ENCODE measurements at places on chromosomes 7 and 10.

DNA sequence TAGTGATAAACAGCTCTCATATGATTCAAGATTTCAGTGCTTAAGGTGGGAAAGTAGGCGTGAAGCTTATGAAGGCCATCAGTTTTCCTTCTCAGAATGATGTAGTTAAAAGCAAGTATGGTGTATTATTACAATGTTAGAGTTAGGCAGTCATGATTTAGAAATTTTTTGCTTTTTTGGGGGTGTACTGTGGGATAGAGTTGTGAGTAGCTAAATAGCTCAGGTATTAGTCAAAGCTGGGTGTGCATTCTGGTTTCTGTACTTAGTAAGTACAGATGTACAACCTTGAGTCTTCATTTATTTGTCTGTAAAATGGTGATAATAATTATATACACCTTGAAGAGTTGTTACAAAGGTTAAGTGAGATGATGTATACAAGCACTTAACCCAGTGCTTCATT is 52.2 kb downstream of the R3HCC1L start:
- DNase-seq = no peak

DNA sequence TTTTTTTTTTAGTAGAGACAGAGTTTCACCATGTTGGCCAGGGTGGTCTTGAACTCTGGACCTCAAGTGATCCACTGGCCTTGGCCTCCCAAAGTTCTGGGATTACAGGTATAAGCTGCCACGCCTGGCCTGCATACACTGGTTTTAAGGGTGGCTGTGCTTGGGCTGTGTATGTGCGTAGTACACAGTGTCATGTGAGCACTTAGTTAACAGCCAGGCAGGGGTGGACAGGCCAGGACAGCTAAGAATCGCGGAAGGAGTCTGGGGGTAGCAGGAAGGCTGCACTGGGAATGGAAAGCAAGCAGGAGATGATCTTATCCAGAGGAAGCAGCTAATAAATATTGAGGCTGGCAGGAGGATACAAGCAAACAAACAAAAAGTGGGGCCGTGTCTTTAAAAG is 380.0 kb upstream of the GALNT17 start:
- DNase-seq = no peak

DNA sequence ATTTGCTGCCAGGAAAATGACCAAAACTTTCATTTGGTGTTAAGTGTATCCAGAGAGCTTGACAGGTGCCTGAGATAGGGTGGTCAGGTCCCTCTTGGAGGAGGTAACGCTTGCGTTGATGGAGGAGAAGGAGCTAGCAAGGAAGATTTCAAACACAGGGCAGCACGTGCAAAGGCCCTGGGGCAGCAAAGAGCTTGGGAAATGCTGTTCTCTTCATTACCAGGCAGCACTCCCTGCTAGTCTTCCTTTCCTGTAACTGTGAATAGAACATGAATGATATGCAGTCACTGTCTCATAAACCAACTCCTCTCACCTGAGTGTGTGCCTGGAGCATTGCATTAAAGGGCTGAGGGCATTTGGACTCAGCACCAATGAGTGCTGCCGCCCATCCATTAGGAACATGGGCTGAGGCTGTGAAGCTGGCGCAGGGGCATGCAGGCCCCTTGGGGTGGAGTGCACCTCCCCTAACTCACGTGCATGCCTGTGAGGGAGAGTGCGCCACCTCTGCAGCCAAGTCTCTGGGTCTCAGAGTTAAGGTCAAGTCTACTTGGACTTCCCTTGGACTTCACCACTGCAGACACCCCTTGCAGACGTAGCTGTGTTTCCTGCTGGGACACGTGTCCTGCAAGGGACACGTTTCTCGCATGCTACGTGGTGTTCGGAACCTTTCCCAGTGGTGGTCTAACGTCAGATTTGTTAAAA is 136.8 kb downstream of the PAXIP1 start:
- no peak for DNase-seq

DNA sequence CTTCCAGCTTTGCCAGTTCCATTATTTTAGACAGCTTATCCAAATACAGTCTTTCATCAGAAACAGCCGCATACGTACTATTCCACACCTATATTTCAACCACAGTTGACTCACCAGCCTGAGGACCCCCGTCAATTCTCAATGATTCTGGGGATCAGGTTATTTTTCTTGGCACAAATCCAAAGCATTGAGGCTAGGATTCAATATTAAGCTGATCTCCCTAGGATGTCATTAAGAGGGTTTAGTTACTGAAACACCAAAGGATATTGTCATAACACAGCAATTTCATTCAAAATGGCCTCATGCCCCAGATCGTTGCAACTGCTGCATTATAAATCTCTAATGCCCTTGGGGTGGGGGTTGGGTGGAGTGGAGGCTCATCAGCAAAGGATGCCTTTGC is 214.6 kb downstream of the PTEN start:
- DNase-seq = no peak

GRCh38 chr10:8006274-8006999 is 48.1 kb upstream of the GATA3 start:
- no peak for DNase-seq

GRCh38 chr7:128155100-128155740 is 85.9 kb upstream of the LEP start:
- no peak for DNase-seq

DNA sequence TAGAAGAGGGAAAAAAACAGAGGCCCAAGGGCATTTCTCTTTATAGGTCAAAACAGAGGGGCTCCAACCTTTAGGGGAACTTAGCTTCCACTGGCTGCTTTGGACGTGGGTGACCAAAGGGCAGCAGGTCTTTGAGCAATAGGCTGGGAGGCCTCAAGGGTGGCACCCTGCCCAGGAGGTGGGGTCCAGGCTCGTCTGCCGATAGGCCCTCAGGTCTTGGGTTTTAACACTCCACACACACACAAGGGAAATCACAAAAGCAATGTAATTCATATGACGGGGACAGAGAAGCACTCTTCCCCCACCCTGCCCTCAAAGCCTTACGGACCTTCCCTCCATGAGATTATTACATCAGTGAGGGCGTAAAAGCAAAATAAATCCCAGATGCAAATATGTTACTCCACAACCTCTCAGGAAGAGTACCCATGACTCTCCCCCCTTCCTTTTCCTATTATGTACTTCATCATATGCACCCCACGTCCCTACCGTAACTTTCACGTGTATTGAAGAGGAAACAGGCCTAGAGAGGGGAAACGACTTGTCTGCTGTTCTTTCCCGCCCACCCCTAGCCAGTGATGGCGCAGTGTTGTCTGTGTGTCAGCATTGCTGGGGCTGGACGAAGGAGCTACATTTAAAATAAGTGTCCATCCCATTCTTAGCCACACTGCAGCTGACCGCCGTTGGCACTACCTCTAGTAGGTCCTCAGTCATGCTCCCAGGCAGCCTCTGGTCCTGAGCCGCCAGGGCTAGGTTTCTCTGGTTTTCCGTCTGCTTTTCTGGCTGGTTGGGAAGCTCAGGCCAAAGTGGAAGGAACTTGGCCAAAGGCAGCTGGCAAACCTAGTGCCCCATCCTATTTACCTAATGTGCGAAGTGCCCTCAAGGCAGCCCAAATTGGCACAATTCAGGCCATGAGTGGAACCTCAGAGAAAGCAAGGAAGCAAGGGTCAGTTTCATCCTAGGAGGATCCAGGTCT is 2.1 kb downstream of the PCBD1 start:
- no peak for DNase-seq

DNA sequence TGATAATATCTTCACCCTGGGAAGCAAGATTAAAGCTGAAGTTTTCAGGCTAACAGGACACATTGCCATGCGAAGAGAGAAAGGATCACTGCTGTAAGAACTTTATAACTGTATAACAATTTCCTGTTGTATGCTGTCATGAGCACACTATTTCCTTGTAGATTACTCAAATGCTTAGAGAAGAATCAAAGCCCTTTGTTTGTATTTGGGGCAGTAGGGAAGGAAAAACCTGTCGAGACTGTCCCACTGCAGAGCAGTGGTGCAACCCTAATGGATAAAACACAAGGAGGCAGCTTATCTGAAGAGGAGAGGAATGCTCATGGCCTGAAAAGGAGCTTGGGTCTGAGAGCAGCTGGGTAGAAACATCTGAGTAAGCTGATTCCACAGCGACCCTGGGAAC is 327.7 kb upstream of the NPSR1 start:
- no peak for DNase-seq

- DNase-seq = no peak
Observed at GRCh38 chr7:101140339-101140699, 13.4 kb downstream of the SERPINE1 start.

GRCh38 chr10:110324805-110325280 is 20.1 kb upstream of the SMNDC1 start:
- DNase-seq = no peak

DNA sequence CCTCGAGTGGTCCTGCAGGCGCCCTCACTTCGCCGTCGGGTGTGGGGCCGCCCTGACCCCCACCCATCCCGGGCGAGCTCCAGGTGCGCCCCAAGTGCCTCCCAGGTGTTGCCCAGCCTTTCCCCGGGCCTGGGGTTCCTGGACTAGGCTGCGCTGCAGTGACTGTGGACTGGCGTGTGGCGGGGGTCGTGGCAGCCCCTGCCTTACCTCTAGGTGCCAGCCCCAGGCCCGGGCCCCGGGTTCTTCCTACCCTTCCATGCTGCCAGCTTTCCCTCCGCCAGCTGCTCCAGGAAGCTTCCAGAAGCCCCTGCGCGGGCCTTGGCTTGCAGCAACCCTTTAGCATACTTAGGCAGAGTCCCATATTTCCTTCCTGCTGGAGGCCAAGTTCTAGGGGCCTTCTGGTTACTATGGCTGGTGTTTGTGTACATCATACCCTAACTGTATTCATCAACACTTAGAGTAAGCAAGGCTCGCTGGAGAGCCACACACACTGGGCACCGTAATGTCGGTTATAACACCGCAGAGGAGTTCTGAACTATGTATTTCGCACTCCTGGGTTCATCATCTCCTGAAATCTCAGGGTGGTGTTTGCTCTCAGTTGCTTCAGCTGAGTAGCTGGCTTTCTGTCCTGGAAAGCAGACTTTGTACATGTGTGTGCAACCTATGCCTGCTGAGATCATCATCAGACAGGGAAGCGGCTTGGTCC is 471 bp downstream of the MGMT start:
- no peak for DNase-seq
